ENCODE measurements at places on chromosomes 12 and 14.

GRCh38 chr12:85424581-85425348, 144.7 kb downstream of the ALX1 start:
- no peak for DNase-seq

DNA sequence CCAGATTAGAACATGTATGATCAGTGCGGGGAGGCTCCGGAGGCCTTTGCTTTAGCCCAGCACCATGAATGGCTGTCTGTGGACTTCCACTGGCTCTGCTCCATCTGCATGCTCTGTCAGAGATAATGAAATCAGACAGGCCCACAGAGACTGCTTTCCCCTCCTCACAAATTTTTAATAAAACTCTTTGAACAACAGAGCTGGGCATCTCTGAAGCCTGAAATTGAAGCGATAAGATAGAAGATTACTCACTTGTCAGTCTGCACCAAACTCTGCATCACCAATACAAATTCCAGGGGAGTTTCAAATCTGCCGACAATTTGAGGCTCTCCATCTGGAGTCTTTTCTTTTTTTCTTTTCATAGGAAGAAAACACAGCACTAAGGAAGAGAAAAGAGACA, 110.0 kb downstream of the DYRK2 start:
- DNase-seq, result no peak

DNA sequence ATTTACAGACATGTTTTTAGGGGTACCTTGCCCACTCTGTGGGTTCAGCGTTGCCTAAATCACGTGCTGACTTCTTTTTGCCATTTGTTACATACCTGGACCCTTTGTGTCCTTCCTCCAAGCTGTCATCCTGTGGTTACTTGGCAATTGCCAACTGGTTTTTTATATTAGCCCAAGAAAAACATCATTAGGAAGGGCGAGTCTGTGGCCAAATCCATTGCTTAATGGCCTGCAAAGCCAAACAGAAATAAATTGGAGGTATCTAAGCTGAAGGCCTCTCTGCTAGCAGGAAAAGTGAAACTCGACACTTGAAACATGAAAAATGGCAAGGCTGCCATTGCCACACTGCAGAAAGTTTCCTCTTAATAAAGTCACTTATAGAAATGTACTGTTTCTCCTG, 190.4 kb downstream of the NUAK1 start:
- DNase-seq, result no peak

DNA sequence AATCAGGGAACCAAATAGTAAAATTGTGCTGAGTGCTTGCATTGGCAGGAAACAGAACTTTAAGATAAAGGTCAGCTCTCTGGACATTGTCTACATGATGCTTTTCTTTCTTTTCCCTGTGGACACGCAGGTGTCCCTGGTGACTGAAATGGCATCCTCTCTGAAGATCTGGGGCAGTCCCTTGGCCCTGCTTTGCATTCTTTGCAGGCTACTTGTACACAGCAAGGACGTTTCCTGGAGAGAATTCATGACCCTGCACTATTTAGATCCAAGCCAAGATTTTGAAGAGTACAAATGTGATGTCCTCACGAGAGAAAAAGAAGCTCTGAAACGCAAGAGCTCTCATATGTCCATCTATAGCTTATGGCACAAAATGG, 11.3 kb upstream of the EDDM3A start:
- no peak for DNase-seq

DNA sequence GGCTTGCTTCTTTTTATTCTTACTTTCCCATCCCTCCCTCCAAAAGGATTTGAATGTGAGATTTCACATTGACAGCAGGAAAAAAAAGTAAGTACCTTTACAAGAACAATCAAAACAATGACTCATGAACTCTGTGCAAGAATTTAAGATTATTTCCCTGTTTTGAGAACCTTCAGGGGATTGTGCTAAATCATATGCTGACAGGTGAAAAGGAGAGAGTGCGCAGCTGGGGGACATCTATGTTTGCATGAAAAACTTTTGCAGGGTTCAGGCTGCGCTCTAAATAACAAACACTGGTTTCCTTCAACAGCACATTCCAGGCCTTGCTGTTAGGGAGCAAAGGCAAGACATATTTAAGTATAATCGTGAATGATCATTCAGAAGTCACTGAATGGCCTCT, 27.3 kb downstream of the RERG start:
- no peak for DNase-seq

GRCh38 chr12:119949145-119949544, 39.9 kb upstream of the BICDL1 start:
- DNase-seq, result no peak

- no peak for DNase-seq
These were observed 217.2 kb downstream of the C12orf50 start for GRCh38 chr12:87812030-87812429.

- DNase-seq, result no peak
These were observed 16.2 kb downstream of the TWF1 start for GRCh38 chr12:43789941-43790340.

DNA sequence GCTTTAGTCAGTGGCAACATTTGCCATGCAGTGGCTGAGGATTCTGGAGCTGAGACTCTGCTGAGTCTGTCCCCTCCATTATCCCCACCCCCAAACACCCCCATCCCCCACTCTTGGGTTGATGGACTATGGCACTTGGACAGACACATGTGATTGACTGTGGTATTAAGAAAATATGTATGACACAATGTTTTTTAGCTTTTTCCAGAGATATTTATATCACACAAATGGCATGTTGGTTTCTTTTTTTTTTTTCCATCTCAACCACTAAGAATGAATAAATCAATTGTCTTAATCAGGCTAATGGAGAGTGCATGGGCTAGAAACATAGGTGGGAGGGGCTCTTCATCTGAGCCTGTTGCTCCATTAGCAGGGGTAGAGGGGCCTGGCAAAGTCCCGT, 30.7 kb upstream of the MAP1LC3B2 start:
- DNase-seq, result no peak

GRCh38 chr12:14514154-14514842, 53.4 kb downstream of the PLBD1 start:
- no peak for DNase-seq

- DNase-seq, result no peak
These were observed 3.1 kb upstream of the PNMA1 start for GRCh38 chr14:73717266-73717665.

- no peak for DNase-seq
These were observed 44.8 kb downstream of the CLMN start for GRCh38 chr14:95274874-95275273.

DNA sequence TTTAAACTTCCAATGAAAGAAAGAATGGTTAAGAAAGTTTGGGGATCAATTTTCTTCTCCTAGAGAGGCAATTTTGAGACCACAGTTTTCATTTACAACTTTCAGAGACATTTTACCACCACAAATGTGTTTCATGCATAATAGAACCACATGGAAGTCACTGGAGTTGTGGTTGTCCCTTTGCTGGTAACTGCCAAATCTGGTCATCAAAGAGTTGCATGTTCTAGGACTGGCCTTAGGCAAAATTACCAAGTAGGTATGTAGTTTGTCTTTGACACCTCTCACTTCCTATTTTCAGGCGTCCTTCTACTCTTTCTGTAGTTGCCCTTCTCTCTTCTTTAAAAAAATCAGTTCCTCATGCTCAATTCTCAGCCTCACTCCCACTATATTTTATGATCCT, 54.3 kb upstream of the TMX1 start:
- DNase-seq, result no peak

GRCh38 chr14:54050759-54051158, 94.1 kb upstream of the BMP4 start:
- no peak for DNase-seq

- DNase-seq, result no peak
These were observed 72.5 kb downstream of the ITPK1 start for GRCh38 chr14:93042968-93043940.

DNA sequence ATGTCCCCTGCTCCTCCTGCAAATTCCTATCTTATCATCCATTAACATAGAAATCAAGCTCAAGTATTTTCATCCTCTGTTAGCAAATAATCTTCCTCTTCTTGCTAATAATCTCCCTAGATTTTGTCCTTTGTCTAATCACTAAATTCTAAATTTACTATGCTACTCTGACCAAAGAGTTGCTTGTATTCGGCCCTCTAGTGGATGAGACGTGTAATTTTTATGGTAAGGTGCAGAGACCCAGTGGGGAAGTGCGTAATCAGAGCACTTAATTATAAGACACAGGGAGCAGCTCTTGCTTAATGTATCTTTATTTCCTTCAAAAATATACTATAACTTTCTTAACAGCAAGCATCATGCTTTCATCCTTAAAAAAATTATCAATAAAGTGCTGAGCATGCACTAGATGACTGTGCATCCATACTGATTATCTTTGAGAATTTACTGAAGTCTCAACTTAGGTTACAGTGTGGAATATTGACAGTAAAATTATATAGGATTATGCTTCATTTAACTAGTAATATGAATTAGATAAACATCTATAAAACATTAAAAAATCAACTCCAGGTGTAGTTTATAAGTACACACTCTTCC, 212.6 kb downstream of the SLC16A7 start:
- no peak for DNase-seq

- DNase-seq, result no peak
These were observed 60.0 kb upstream of the PNMA1 start for GRCh38 chr14:73774241-73774570.

DNA sequence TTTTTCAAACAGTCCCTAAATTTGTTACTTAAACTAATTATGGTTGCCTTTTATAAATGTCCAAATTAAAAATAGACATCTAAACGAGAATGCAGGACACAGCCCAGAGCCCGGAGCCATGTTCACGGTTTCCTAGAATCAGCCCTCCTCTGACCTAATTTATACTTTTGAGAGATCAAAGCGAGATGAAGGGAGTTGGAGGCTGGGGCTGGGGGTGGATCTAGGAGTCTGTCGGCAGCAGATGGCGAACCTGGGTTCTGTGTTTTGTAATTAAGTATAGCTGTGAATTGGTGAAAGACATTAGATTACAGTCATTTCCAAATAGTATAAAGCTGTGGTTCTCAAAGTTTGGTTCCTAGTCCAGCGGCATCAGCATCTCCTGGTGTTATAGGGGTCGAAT, 210.1 kb downstream of the SLC41A2 start:
- DNase-seq, result no peak

- DNase-seq, result no peak
These were observed 46.7 kb downstream of the WBP11 start for GRCh38 chr12:14756334-14757143.

DNA sequence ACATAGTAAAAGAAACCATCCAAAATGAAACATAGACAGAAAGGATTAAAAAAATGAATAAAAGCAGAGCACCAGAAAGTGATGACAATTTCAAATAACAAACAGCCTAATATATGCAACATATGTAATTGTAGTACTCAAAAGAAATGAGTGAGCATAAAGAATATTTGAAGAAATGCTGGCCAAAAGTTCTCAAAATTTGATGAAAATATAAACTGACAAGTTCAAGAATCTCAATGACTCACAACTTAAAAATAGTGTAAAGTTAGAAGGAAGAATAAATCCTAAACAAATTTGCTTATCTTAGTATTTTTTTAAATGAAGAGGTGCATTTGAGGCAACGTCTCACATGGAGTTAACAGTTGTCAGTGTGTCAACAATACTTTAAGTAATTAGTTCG, 498.9 kb downstream of the SLC6A15 start:
- no peak for DNase-seq

DNA sequence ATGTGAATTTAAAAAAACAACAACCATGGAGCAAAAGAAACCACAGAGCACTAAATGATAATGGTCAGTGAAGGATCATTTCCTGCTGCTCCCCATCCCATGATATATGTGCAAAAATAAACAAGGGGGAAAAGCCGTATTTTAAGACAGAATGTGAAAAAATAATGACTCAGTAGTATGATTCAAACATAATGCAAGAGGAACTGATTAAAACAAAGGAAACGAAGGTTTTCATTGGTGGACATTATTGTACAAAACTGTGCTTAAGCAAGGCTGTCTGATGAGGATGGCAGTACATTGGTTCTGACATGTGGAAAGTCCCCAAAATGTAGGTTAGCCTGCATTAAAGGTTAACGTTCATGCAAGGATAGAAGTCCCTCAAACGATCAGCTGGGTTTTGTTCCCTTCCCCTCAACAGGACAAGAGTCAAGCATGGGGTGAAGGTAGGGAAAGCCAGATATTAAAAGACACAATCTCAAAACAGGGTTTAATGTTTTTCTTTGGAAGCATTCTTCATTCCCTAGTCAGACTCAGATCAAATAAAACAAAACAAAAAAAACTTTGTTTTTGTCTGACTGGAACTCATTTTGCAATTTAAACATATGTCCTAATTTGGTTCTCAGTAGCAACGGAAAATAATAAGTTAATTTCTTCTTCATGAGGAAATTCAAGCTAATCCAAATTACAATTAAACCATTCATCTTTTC, 26.3 kb upstream of the PTGDR start:
- no peak for DNase-seq

DNA sequence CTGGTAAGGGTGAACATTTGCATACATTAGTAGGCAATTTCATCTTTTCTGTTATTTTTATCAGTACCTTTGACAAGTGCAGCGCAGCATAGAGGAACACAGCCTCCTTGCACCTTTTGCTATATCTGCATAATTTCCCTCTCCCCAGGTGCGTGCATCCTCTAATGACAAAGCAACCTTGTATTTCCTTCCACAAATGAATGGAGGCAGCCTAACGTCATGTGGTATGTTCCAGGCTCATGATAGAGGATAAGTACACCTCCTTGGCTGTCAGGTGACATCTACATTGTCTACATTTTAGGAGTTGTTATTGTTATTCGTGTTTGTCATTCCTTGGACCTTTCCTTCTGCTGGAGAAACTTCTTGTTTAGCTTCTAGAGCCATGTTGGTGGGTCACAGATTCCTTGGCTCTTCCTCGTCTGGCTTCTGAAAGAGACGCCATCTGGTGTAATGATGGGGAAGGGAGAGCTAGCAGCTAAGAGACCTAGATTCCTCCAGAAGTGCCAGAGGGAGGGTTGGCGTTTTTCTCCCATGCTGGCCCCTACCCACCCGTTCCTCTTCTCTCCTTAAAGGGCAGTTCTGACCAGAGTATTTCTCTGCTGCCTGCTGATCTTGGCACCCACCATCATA, 37.0 kb downstream of the EVL start:
- no peak for DNase-seq

GRCh38 chr12:26338586-26339572, 143.5 kb downstream of the SSPN start:
- no peak for DNase-seq

GRCh38 chr12:53701518-53702264, 25.6 kb downstream of the CALCOCO1 start:
- DNase-seq, result peak; percentile 60

DNA sequence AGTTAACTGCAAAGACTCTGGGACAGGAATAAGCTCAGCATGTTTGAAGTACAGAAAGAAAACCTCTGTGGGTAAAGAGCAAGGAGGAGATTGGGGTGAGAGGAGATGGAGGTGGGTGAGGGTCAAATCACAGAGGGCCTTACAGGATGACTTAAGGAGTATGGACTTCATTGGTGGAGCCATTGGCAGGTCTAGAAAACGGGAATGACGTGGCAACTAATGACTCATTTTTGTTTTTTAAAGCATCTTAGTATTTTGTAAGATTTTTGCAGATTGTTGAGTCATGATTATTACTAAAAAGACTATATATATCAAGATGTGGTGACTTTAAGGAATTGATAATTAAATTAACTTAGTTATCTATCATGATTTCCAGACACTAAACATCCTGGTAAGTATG, 18.5 kb downstream of the UTP20 start:
- no peak for DNase-seq
